ENCODE measurements at places on chromosomes 7 and 10. TPM values are rescaled to one million over a fixed set of nuclear protein-coding genes. Genes with fewer than 3 reads are reported as not detected.

Gene CFAP58
- total RNA-seq: 1.4 TPM

Gene MRLN
- total RNA-seq: not detected

Gene SGCE
- total RNA-seq: 92.1 TPM

Gene NPY4R2
- total RNA-seq: not detected

Gene RAPGEF5
- 0.06 TPM for total RNA-seq

Gene CALCR
- not detected for total RNA-seq

All from LHCN-M2 (cell line).